ENCODE measurements at places on chromosomes 2 and 18.

DNA sequence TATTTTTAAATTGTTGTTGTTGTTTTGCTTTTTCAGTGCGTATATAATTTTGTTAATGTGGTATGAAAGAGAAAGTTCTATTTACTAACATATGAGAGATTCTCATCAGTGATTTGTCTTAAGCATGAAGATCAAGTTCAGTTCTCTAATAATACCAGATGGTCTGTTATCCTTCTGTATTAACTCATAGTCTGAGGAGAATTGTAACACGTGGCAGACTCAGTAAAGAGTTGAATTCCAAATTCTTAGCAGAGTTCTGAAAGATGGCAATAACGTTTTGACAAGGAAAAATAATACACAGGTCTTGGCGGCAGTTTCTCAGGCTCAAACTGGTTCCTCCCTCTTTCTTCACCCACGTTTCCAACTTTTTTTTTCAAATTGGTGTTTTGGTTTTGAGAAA, 17.2 kb upstream of the COL3A1 start:
- no peak for DNase-seq

DNA sequence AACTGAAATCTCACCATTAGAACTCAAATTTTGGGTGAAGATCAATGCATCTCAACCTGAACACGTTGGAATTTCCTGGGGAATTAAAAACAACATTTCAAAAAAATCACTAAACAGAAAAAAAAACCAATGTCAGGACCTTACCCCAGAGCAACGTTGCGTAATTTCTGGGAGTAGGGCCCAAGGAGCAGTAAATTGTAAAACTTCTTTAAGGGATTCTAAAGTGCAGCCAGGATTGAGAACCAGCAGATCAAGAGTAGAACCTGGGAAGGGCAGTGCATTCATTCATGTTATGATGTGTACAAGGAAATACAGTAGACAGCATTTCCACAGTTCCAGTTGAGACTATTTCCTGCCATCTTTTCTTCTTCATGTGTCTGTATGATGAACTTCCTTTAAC, 56.9 kb downstream of the RHBDD1 start:
- DNase-seq = no peak

DNA sequence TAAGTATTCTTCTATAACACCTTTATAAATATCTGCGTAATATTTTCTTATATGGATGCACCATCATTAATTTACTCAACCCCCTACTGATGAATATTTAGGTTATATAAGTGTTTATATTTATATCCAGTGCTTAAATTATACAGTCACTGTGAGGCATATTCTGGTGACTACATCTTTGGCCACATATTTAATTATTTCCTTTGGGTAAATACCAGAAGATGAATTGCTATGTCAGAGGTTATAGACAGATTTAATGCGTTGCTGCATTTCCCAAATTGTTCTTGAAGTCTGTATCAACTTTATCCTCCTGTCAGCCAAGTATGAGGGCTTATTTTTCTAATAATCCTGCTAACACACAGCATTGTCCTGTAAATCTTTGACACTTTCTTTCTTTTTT, 18.7 kb downstream of the DYSF start:
- no peak for DNase-seq

DNA sequence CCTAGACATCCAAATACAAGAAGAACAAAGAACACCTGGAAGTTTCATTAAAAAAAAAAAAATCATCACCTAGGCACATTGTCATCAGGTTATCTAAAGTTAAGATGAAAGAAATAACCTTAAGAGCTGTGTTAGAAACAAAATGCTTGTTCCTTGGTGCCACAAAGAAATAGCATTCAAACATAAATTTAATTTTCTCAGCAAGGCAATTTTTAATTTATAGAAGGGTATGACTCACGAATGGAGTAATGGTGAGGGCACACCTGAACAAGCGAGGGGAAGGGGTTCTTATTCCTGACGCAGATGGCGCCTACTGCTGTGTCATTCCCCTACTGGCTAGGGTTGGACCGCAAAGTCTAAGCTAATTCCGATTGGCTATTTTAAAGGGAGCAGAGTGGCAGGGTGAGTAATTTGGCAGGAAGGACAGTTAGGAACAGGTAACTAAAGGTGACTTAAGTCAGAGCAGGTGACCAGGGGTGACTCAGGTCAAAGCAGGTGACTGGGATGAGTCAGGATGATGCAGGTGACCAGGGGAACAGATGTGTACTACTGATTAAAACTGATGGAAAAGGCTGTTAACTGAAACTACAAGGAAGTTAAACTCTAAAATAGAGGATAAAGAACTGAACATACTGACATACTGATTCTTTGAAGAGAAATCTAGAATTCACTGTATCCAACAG, 30.0 kb upstream of the TWSG1 start:
- DNase-seq = no peak

DNA sequence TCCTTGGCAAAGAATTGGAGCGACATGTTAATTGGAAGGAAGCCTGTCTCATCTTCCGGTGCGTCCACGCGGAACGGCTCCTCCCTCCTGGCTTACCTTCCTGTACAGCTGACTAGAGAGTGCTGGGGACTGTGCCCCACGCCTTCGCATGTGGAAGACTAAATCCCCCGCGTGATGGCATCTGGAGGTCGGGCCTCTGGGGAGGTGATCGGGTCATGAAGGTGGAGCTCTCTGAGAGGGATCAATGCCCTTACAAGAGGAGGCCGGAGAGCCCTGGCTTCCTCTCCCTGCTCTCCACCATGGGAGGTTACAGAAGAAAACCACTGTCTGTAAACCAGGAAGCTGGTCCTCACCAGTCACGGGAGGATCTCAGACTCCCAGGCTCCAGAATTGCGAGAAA, 104.1 kb upstream of the OTOS start:
- no peak for DNase-seq
